Upper lobe of left lung (tissue), 6 donors: ENCODE measurements at places on chromosomes 13 and 19. TPM values are rescaled to one million over a fixed set of nuclear protein-coding genes. Genes with fewer than 3 reads are reported as not detected.

The ZNF20 gene
- 3.4 TPM for total RNA-seq

The ZNF536 gene
- 0.69 TPM for total RNA-seq

The MLLT1 gene
- total RNA-seq: 56.7 TPM

The MAG gene
- 0.55 TPM for total RNA-seq

The ZNF296 gene
- 2.6 TPM for total RNA-seq

The ADGRE1 gene
- total RNA-seq: 3.3 TPM

The ZNF568 gene
- 6.9 TPM for total RNA-seq

The ZNF723 gene
- total RNA-seq: not detected

The ZNF726 gene
- 2.1 TPM for total RNA-seq

The LGALS14 gene
- not detected for total RNA-seq

The ENOX1 gene
- total RNA-seq: 0.20 TPM

The ZNF45 gene
- total RNA-seq: 10.6 TPM

The PDX1 gene
- total RNA-seq: not detected

The SIGLEC5 gene
- 9.3 TPM for total RNA-seq

The AMER2 gene
- not detected for total RNA-seq

The ZNF225 gene
- total RNA-seq: 5.0 TPM

The ZNF577 gene
- total RNA-seq: 8.8 TPM

The DACH1 gene
- total RNA-seq: 4.7 TPM

The FLT3 gene
- 6.3 TPM for total RNA-seq

The ZNF470 gene
- total RNA-seq: 2.1 TPM

The IQCN gene
- total RNA-seq: 9.1 TPM

The APLP1 gene
- 5.2 TPM for total RNA-seq

The IZUMO4 gene
- 61.8 TPM for total RNA-seq

The CASP14 gene
- total RNA-seq: not detected

The ATP4A gene
- total RNA-seq: not detected

The ANKRD24 gene
- total RNA-seq: 0.46 TPM
